ENCODE measurements at places on chromosomes 12 and 14. TPM values are rescaled to one million over a fixed set of nuclear protein-coding genes. Genes with fewer than 3 reads are reported as not detected.

DNA sequence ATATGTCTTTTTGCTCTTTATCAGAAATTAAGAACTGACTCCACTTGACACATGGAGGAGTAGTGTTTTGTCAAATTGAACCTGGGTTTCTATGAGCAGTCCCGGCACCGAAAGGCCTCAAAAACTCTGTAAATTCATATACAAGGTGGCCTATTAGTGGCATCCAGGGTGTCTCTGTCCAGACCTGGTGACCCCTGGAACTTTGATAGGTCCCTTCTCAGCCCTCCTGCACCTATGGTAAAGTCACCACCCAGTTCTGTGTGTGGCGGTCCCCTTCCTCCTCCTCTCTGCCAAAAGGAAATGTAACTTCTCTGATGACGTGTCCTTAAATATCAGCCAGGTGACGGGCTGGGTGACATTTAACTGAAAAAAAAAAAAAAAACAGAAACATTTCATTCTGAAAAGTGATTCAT lies 204.0 kb upstream of the FOXN3 start:
- DNase-seq, result no peak

DNA sequence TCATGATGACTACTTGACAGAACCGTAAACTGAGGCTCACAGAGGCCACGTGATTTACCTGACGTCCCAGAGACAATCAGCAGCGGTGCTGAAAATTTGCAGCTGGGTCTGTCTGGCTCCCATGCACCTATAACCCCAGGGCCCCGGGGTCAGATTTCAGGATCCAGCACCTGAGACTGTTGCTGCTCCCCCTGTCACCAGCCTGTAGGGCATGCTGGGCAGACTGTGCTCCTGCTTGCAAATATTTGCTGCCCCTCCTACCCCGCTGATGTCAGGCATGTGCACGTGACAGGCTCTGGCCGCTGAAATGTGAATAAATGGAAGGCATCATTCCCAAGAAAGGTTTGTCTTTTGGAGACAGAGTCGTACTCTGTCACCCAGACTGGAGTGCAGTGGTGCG lies 6.0 kb downstream of the MMAB start:
- no peak for DNase-seq

DNA sequence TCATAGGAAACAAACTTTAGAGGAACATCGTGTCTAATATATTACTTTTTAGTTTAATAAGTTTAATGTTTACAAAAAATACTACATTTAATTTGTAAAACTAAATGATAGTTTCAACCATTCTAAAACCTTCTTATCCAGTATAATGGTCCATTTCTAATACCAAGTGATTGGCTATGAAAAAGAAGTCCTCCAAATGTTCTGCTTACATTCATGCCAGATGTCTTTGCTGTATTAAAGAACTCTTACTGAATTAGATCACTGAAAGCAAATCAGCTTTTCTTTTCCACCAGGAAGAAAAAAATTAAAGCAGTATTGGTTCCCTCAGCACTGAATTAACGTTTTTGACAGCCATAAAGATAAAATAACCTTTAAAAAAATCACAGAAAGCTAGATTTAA lies 3.7 kb downstream of the NOVA1 start:
- DNase-seq, result no peak

DNA sequence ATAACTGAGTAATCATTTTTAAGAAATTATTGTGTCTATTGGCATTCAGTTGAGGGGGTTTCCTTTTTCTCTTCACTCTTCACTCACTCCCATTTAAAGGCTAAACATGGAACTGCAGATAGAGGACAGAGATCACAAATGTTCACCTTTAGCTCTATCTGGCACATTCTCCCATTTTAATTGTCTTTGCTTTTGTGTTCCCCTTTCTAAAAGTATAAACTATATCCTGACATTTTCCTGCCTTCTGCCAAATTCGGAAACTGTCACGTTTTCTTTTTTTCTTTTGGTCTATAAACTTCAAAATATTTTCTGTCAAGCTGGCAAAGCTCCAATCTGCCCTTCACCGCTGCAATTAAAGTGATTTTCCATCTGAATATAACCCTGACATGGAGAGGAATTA lies 219.8 kb upstream of the CDKN3 start:
- DNase-seq, result no peak

- DNase-seq, result no peak
Measured at GRCh38 chr12:5038781-5039311, 4.8 kb upstream of the KCNA5 start.

GRCh38 chr14:22626590-22626989 lies 17.6 kb downstream of the OR6J1 start:
- no peak for DNase-seq

DNA sequence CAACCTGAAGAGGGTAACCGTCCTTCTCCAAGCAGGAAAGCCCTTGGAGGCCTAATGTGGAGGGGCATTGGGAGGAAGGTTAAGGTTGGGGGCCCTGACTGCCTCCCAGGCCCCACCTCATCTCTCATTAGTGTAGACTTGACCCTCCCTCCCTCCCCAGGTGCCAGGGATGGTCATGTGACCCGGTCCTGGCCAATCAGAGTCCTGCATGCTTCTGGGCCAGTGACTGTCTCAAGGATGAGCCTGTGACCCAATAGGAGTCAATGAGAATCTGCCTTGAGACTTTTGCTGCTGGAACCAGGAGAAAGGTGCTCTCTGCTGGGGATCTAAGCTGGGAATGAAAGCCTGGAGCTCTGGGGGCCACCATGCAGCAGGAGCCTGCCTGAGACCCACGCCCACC lies 70.8 kb downstream of the NCOR2 start:
- DNase-seq, result no peak

DNA sequence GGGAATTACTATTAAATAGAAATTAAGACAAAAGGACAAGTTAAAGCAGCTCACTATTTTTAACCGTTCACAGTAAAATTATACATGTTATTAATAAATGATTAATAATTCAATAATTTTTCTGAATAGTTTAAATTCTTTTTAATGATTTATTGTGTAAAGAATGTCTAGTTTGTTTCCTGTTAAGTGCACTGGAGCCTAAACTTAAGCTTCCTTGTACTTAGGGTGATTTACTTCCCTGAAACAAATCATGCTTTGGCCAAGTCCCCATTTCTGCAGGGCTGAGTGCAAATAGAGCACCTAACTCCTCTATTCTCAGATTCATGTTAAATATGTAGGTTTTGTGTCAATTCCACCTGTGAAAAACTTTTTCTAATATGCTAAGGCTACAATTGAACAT lies 188.9 kb upstream of the PDZRN4 start:
- DNase-seq, result no peak

DNA sequence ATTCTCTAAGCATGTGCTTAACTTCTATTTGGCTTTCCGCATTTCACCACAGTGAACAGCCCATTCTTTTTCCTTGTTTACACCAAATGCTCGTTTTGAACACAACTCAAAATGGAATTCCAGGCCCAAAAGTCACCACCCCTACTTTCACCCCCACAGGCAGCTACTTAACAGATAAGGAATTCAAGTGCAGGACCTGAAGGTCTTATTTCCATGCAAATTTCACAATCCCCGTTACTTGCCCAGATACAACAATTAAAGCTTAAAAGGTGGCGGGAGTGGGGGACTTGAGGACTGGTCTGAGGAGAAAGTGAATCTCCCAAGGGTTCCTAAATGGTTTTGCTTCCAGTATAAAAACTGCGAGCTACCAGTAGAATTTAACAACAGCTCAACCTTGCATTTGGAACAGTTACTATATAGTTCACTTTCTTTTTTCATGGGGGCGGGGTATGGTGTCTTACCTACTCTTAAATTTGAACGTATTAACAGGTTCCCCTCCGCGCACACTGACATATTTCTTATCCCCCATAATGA lies 3.7 kb downstream of the USP44 start:
- DNase-seq, result peak; percentile 92

- DNase-seq, result no peak
Measured at GRCh38 chr12:132137483-132138125, 6.5 kb downstream of the DDX51 start.

The MMP17 gene
- 13.2 TPM for polyA plus RNA-seq

The KRT74 gene
- polyA plus RNA-seq, result not detected

The SSPN gene
- 21.6 TPM for polyA plus RNA-seq

The TSPAN8 gene
- polyA plus RNA-seq, result not detected

The PLD4 gene
- 0.01 TPM for polyA plus RNA-seq

The MYH7 gene
- not detected for polyA plus RNA-seq

The MYF5 gene
- not detected for polyA plus RNA-seq

The EPS8 gene
- 56.2 TPM for polyA plus RNA-seq

The TTC6 gene
- not detected for polyA plus RNA-seq

The PTPRQ gene
- polyA plus RNA-seq, result 1.1 TPM

Measured in AG04450 (cell line).